ENCODE measurements at places on chromosomes 1 and 21.

DNA sequence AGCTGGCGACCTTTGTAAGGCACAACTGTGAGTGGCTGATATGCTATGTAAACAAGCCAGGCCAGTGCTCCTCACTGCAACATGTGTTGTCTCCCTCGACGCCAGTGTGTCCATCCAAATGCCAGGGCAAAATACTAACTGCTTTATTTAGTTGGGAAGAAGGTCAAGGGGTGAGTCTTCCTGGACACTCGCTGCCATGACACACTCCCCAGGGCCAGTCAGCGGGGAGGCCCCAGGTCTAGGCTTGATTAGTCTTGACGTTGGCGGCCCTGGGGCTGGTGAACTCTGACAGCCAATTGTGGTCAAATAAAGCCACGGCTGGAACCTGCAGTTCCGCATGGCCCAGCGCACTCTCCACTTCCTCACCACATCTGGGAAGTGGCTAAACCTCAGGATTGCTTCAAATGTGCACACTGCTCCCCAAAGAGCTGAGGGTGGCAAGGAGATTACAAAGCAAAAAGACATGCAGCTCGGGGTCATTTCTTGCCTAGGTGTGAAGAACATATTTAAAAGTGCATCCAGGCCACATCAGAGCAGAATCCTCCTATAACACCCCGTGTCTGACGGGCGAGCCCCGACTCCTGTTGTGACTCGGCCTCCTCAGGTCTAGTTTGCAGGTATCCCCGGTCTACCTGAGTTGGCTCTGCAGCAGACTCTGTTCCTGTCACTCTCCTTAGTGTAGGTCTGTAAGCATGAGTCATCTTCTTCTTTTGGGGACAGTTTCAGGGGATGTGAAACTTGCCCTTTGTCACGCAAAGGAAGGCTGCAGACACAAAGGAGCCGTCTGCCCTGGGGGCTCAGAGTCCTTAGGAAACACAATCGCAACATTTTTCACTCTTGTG, 183.5 kb downstream of the RUNX1 start:
- peak; percentile 41 for DNase-seq

DNA sequence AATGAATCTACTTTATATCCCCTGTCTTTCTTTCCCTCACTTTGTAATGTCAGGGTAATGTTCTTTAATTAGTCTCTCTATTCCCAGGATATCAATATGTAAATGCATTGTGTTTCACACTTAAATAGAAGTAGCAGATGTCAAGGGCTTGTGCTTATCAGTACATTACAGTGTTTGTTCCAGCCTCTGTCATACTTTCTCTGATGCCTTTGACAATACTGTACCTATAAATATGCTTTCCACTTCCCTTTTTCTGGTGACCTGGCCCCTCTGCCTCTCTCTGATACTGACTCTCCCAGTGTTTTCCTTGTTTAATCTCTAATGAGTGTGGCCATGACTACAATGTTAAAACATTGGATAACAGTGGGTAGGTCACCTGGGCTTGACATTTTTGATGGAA, 862.0 kb upstream of the NEGR1 start:
- DNase-seq = no peak

- DNase-seq = no peak
Measured at GRCh38 chr1:197912739-197913494, 4.3 kb upstream of the LHX9 start.

- no peak for DNase-seq
Measured at GRCh38 chr21:18521204-18521603, 117.6 kb upstream of the TMPRSS15 start.

DNA sequence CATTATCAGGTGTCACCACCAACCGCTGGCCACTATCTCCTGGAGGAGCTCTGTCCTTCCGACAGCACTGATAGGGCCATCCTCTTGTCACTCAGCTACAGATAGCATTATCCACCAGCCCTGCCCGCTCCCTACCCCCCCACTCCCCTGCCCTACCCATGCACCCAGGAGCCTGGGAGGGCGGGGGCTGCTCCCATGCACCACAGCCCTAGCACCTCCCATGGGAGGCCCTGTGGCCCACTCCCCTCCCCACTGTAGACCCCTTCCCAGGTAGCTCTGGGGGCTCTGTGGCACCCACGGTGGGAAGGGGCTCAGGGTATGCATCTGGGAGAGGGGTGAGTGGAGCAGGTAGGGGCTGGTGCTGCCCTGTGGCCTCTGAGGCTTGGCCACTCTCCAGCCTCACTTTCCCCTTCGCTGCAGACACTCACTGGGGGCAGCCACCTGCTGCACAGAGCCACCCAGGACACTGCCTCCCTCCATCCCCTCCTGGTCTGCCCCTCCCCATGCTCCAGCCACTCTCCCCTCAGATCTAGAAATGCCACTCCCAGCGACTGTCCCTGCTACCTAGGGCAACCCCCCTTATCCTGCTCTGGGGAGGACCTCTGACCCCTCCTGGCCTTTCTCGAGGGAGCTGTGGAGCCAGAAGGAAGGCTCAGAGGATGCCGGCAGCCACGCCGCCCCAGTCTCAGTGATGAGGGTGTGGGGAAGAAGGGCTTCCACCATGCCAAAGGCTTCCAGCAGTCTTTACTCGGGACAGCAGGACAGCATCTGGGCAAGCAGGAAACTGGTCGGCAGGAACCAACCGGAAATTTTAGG, 58.5 kb downstream of the WNT9A start:
- no peak for DNase-seq

GRCh38 chr21:41923186-41923585, 30.6 kb downstream of the C2CD2 start:
- DNase-seq = no peak

GRCh38 chr1:26188477-26188876, 1.9 kb upstream of the CATSPER4 start:
- no peak for DNase-seq

- DNase-seq = no peak
Measured at GRCh38 chr1:100921110-100921706, 25.3 kb downstream of the SLC30A7 start.

DNA sequence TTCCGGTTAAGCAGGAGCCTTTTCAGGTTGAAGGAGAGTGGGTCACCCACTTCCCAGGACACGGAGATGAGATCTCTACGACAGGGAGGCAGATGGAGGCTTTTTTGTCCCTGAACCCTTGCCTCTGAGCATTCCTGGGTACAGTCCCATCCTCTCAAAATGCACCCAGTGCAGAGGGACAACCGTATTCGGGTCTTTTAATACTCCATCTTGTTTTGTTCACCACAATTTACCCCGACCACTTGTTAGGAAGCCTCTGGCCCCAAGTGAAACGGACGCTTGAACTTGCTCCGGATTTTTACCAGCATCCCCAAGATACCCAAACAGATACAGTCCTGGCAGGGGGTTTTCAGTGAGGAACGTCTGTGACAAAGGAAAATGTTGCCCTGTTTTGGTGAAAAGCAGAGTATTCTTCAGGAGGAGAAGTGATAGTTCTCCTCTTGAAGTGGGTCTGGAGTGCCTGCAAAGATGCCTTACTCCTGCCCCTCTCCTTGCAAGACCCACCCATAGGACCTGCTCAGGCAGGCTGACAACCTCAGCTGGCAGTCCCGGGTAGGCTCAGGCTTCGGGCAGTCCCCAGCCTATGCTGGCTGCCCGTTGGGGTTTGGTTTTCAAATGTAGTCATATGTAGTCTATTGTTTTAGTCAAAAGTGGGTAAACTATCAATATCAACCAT, 669 bp upstream of the ARL8A start:
- no peak for DNase-seq

- no peak for DNase-seq
Measured at GRCh38 chr1:921011-921837, 2.5 kb upstream of the SAMD11 start.

DNA sequence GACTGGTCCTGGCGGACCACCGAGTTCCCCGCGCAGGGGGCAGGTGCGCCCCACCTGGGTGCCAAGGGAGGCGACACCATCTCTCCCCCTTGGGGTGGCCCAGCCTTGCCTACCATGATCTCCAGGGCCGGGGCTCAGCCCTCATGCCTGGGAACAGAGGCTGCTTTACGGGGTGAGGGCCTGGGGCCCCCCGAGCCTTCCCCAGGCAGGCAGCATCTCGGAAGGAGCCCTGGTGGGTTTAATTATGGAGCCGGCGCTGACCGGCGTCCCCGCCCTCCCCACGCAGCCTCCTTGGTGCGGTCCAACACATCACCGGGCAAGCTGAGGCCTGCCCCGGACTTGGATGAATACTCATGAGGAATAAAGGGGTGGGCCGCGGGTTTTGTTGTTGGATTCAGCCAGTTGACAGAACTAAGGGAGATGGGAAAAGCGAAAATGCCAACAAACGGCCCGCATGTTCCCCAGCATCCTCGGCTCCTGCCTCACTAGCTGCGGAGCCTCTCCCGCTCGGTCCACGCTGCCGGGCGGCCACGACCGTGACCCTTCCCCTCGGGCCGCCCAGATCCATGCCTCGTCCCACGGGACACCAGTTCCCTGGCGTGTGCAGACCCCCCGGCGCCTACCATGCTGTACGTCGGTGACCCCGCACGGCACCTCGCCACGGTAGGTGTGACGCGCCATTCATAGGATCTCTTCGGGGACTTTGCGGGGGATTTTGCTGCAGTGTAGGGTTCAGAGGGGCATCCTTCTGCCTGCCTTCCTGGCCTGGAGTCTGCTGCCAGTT, 38.2 kb downstream of the TP73 start:
- no peak for DNase-seq

- no peak for DNase-seq
Measured at GRCh38 chr21:38950435-38951094, 144.8 kb downstream of the ETS2 start.

GRCh38 chr1:181514298-181515290, 31.3 kb downstream of the CACNA1E start:
- no peak for DNase-seq

- DNase-seq = no peak
Measured at GRCh38 chr1:42926879-42927242, 31.8 kb downstream of the SLC2A1 start.

DNA sequence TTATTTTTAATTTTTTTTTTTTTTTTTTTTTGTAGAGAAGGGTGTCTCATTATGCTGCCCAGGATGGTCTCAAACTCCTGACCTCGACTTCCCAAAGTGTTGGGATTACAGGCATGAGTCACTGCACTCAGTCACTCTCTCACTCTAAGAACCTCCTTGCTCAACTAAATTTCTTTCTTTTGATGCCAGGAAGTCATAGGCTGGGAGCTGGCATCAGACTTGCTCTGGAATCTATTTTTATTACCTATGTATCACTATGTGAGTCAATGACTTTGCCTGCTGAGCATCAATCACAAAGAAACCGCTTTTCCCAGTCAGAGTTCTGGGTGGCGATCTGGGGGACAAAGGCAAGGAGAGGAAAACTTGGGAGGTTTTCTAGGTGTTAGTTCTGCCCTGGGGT, 35.5 kb upstream of the PARP1 start:
- no peak for DNase-seq

DNA sequence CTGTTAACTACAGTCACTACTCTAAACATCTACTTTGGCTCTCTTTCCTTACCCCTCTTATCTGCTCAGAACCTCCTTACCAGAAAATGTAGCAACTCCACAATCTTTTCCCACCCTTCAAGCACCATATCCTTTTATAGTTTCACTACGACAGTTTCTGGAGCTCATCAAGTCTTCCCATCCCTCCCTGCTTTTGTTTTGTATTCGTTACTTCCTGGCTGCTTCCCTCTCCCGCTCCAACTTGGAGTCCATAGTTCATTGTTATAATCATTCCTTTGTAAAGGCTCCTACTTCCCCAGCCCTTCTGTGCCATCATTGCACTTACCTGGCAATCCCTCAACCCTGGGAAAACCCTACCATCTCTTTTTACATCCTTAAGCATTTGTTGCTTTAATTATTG, 18.0 kb downstream of the MPZL1 start:
- DNase-seq = no peak

DNA sequence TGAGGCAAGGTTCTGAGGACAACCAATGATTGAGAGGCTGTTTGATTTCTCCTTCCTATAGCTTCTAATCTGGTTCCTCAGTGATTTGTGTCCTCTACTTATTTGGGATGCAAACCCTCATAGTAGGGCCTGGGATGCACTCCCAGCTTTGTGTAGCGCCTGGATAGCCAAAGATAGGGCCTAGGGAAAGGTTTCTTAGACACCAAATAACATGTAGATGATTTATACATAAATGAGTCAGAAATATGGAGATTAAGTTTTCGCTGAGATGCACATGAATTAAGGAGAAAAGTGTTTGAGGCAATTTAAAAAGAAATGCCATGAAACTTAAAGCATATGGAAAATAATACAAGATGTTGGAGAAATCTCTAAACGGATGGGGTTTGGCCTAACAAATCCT, 66.0 kb upstream of the LMO4 start:
- no peak for DNase-seq

DNA sequence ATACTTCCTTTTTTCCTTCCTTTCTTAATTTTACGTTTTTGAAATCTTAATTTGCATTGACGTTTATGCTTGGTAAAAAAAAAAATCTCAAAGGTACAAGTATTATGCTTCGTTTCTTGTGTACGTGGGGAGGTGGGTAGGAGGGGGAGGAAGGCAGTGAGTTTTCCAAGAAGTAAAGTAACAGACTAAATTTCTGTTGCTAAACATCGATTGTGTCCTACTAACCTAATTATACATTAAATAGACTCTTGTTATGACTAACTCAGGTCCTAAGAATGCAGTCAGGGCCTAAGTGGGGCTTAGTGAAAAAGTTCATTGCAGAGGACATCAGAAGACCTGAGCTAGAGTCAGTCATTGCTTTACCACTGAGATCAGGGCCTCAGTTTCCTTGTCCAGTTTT, 17.5 kb downstream of the NEK7 start:
- DNase-seq = no peak

- DNase-seq = no peak
Measured at GRCh38 chr1:113981962-113982931, 3.0 kb downstream of the OLFML3 start.

GRCh38 chr1:116411784-116412479, 38.9 kb downstream of the ATP1A1 start:
- no peak for DNase-seq

GRCh38 chr1:67642629-67643028, 42.4 kb upstream of the GADD45A start:
- DNase-seq = no peak

DNA sequence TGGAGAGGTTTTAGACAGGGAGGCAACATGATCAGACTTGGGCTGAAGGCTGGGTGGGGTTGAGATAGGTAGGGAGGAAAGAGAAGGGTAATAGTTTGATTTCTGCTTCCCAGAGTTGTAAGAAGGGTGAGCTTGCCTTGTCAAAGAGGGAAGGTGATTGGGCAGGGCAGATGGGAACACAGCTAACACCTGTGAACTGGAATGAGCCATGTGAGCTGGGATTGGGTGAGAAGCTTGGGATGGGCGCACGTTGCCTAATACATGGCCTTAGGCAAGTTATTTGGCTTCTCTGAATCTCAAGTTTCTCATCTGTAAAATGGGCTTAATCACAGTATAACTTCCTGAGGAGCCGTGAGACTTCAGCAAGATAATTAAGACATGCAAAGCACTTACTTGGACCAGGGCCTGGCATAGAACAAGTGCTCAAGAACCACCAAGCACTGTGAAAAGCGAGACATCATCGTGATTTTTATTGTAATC, 33.8 kb upstream of the ID3 start:
- no peak for DNase-seq

DNA sequence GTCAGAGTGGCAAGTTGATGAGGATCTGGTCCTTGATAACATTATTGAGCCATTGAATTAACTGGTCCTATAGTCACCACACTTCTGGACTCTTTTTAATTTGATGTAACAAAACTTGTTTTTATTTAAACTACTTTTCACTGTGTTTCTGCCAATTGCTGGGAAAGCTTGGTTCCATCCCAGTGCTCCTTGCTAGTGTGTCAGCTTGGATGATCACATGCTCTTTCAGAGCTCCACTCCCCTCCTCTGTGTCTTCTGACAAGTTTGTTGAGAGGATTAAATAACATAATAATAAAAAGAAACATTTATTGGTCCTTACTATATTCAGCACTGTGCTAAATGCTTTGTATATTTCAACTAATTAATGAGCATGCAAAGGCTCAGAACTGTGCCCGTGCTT, 448.5 kb upstream of the B3GALT2 start:
- no peak for DNase-seq
